ENCODE measurements at places on chromosomes 13 and 19.

DNA sequence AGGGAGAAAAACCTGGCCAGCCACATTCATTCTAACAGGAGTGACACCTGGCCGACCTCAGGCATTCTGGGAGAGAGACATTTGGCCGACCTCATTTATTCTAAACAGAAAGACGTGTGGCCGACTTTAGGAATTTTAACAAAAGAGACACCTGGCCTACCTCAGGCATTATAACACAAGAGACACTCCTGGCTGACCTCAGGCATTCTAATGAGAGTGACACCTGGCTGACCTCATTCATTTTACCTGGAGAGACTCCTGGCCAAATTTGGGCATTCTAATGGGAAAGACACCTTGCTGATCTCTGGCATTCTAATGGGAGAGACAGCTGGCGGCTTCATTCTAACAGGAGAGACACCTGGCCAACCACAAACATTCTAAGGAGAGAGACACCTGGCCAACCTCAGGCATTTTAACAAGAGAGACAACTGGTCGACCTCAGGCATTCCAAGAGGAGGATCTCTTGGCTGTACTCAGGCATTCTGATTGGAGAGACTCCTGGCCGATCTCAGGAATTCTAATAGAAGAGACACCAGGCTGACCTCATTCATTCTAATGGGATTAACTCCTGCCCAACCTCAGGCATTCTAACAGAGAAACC lies 1353.9 kb downstream of the UQCRFS1 start:
- no peak for DNase-seq

GRCh38 chr13:28094306-28094705 lies 6.1 kb downstream of the FLT3 start:
- no peak for DNase-seq

- no peak for DNase-seq
These were observed at the start of gene ATCAY for GRCh38 chr19:3880471-3881271. TSS of gene ATCAY (plus strand) at chr19:3880685. CDS start at chr19:3885768, 5,083 bp downstream.

GRCh38 chr19:38283271-38283670 lies 18.9 kb downstream of the SPINT2 start:
- no peak for DNase-seq

GRCh38 chr13:51628059-51628852 lies 44.0 kb downstream of the WDFY2 start:
- DNase-seq: no peak

DNA sequence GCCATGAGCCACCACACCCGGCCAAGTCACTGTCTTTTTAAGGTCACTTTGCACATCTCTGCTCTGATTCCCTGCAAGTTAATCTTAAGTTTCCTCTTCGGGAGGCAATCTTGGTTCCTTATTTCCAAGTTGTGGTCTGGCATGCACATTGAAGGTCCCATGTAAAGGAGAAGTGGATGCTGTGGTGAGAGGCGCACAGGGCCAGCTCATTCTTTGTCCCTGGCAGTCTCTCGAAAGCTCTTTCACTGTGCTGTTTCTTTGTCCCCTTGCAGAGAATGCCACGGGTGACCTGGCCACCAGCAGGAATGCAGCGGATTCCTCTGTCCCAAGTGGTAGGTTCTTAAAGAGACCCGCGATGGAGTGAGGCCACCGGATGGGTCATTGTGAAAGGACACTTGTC lies 16.4 kb upstream of the C19orf33 start:
- no peak for DNase-seq

- no peak for DNase-seq
These were observed 10.2 kb downstream of the ZNF653 start for GRCh38 chr19:11495481-11495880.

Data from right cardiac atrium (tissue), 5 donors.